Activated CD8-positive, alpha-beta memory T cell treated with anti-CD3 and anti-CD28 coated beads, Interleukin-2, amount 50 U/mL, for 4 hours (primary cell): ENCODE measurements at places on chromosomes 3 and 15.

- DNase-seq = no peak
Measured at GRCh38 chr3:171362575-171362974, 97.6 kb downstream of the TNIK start.

- no peak for DNase-seq
Measured at GRCh38 chr3:61595288-61595687, 33.9 kb downstream of the PTPRG start.

GRCh38 chr3:148379763-148380382, 317.8 kb upstream of the AGTR1 start:
- no peak for DNase-seq

DNA sequence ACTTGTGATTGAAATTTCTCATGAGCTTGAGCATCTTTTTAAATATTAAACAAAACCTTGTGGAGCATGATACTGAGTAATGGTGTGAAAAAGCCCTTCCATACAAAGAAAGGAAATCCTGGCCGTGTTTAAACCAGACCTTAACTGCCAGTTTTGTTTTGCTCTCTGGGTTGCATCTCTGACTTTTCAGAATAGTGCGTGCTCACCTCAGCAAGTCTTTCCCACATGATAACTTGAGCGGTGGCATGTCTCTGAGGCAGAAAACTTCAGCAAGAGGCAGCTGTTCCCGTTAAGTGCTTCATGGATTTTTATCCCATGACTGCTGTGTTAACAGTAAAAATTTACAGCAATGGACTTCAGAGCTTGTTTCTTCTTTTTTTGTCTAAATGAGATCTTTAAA, 393.3 kb downstream of the FEZF2 start:
- no peak for DNase-seq

DNA sequence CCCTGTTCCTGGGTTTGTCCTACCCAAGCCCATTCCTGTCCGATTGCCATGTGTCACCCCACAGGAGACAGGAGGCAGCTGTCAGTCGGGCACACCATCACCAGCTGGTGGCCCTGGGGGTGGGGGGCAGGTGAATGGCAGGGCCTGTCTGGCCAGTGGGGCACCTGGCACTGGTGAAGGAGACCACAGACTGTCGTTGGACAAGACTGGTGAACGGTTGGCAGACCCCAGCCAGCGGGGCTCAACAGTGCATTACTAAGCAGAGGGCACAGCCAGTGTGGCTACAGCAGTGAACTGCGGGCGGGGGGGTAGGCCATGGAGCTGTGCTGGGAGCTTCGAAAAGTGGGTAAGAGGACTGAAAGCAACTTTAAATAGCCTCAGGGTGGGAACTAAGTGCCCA, 2.1 kb downstream of the SEMA7A start:
- no peak for DNase-seq

GRCh38 chr15:78220713-78221112, 13.7 kb downstream of the ACSBG1 start:
- no peak for DNase-seq

DNA sequence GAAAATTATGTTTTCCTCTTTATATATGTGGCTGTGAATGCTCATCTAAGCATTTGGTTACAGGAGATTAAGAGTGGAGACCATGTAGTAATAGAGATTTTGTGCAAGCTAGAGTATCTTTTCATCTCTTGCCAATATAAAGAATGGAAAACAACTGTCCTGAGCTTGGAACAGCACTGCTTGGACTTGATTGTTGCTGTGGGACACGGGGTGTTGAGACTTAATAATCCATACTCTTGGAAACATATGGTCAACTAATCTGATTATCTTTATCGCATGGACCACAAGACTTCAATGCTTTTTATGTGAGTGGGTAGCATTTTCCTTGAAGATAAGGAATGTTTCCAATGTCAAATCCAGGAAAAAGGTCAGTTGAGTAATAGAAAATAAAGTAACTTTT, 806.3 kb downstream of the DIPK2A start:
- DNase-seq = no peak
